NCI-H1417 (cell line): ENCODE measurements at places on chromosomes 4 and X.

DNA sequence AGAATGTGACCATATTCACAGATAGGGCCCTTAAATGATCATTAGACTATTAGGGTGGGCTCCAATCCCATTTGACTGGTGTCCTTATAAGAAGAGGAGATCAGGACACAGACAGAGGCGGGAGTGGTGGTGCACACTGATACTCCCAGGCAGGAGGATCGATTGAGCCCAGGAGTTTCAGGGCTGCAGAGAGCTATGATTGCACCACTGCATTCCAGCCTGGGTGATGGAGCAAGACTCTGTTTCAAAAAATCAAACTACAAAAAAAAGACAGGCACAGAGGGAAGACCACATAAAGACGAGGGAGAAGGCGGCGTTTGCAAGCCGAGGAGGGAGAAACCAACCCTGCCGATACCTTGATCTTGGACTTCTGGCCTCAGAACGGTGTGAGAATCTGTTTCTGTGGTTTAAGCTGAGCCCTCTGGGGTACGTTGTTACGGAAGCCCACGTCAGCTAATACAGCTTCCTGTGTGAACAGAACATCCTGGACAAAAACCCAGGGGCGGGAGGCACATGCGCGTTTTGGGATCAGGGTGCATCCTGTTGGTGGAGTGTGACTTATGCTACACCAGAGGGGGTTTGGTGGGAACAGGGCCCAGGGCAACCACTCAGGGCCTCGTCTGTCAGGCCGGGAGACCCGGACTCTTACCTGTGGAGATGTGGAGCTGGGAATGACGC, 211.8 kb upstream of the PSAPL1 start:
- no peak for DNase-seq

GRCh38 chr4:109846395-109847098, 1.4 kb upstream of the LRIT3 start:
- no peak for DNase-seq

- DNase-seq, result peak; percentile 36
Measured at GRCh38 chrX:153226344-153227185, 47.5 kb downstream of the MAGEA1 start.

DNA sequence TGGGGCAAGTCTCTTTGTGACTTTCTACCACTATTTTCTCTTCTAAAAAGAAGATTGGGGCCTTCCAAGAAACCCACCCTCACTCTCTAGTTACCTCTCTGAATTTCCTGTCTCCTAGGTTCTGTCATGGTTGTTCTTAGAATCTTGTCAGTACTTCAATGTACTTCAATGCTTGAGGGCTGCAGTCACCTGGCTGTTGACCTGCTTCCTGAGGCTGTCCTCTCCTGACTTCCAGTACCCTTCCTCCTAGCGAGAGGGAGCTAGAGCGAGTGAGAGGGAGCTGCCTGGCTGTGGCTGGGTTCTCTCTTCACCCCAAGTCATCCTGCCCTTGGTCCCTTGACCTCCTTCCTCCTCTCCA, 17.7 kb downstream of the CD99L2 start:
- no peak for DNase-seq

- no peak for DNase-seq
Measured at GRCh38 chr4:156336511-156336910, 382.8 kb upstream of the CTSO start.

DNA sequence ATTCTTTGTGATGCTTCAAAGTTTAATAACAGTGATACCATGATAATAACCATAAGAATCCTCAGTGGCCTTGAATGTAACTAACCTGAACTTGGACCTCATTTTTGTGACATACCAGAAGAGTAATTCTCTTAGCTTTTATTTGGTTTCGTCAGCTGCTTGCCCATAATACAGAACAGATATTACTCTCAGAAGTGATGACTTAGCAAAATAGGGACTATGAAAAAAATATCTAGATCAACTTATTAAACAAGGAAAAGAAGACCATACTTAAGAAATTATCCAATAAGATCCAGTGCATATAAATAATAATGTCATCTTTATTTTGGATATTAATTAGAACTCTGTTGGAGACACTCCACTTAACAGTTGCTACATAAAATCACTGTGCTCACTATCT, 236.9 kb upstream of the GPC4 start:
- no peak for DNase-seq
